Right ventricle myocardium inferior (tissue), 1 donor: ENCODE measurements at places on chromosomes 6 and 20. TPM values are rescaled to one million over a fixed set of nuclear protein-coding genes. Genes with fewer than 3 reads are reported as not detected.

EDN1 gene
- total RNA-seq = 2.9 TPM

BPIFB1 gene
- not detected for total RNA-seq

GSTA3 gene
- total RNA-seq = not detected

GRCh38 chr20:62158088-62158400, 14.5 kb downstream of the SS18L1 start:
- DNase-seq = no peak

- DNase-seq = no peak
Observed at GRCh38 chr6:56808871-56809359, 146.0 kb upstream of the BEND6 start.

GRCh38 chr6:44472250-44472945, 84.9 kb downstream of the CDC5L start:
- DNase-seq = no peak

GRCh38 chr20:62624325-62624690, 18.0 kb upstream of the SLCO4A1 start:
- peak; percentile 70 for DNase-seq

GRCh38 chr20:60063048-60063451, 104.8 kb downstream of the CDH26 start:
- DNase-seq = no peak

DNA sequence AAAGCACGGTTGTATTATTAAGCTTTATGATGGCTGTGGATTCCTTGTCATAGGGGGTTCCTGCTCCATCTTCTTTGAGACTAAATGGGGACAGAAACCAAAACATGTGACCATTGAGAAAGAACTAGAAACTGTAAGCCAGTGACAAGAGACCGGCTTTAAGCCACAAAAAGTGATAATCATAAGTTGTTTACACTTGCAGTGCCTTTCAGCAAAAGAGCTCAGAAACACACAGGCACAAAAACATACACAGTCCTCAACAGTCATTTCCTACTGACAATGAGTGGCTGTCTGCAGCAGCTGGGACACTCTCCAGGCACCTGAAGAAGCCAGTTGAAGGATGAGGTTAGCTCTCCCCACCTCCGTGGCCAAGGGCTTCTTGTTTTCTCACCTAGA, 20.0 kb upstream of the UBE2J1 start:
- no peak for DNase-seq

DNA sequence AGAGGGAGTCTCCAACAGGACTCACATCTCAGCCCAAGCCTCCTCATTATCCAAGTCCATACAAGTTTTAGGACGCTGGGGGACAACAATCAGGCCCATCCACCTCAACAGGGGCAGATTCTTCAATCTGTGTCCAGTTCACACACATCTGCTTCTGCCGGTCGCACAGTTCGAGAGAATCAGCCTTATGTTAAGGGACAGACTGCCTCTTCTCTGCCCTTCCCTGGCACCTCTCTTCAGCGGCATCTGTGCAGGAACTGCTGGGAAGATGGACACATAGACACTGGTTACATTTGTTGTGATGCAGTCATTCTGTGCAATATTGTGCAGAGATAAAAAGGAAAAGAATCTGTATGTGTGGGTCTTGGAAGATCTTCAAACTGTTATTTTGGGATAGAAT, 21.0 kb downstream of the ULBP1 start:
- no peak for DNase-seq

DNA sequence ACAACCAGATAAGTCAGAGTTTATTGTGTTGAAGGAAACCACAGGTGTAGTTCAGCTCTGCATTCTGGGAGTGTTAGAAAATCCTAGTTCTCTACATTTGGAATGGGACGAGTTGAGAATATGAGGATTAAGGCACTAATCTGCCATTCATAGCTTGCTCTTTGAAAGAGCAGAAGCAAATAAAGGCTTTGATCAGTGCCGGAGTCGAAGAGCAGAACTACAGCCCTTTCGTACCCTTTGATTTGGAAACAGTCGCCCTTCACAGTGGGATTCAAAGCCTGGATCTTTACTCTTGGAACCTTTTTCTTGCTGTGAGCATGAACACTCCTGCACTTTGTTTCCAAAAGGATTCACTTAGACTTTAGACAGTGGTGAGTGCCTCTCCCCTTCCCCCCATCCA, 523.9 kb upstream of the POU3F2 start:
- DNase-seq = no peak

GRCh38 chr6:69427882-69428281, 368.9 kb downstream of the LMBRD1 start:
- no peak for DNase-seq

DNA sequence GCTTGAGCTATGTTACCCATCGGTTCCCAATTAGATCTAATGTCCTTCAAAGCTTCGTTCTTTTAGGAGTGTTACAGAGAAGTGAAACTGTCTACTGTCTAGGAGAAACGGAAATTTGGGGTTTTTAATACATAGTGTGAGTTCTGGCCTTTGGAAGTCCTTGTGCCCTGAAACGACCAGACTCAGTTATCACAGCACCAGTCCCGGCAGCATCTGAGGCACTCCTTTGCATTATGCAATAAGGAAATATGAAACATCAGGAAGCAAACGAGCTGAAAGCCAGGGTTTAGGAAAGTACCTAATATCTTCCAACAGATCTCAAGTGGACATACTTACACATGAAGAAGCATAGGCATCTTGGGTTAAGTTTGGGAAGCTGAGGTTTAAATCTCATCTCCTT, 61.8 kb upstream of the ADGRF1 start:
- DNase-seq = no peak

- no peak for DNase-seq
Observed at GRCh38 chr6:168167431-168168315, 88.7 kb upstream of the FRMD1 start.

- no peak for DNase-seq
Observed at GRCh38 chr6:62146954-62147853, 138.8 kb downstream of the KHDRBS2 start.
